ENCODE measurements at places on chromosomes 1 and 21. TPM values are rescaled to one million over a fixed set of nuclear protein-coding genes. Genes with fewer than 3 reads are reported as not detected.

FMO3 gene
- total RNA-seq, result not detected

LRRN2 gene
- 5.4 TPM for total RNA-seq

NUDT17 gene
- total RNA-seq, result 4.0 TPM

TNFRSF14 gene
- total RNA-seq, result 2.7 TPM

AIM2 gene
- 0.29 TPM for total RNA-seq

CHIA gene
- total RNA-seq, result not detected

CRYAA gene
- not detected for total RNA-seq

FAM167B gene
- 0.35 TPM for total RNA-seq

PLA2G2C gene
- total RNA-seq, result not detected

ANKRD45 gene
- total RNA-seq, result not detected

SELP gene
- not detected for total RNA-seq

MPL gene
- not detected for total RNA-seq

TRAF3IP3 gene
- total RNA-seq, result not detected

RORC gene
- not detected for total RNA-seq

CLDN19 gene
- total RNA-seq, result 1.2 TPM

CFHR2 gene
- not detected for total RNA-seq

UQCRHL gene
- 1.4 TPM for total RNA-seq

HSPB7 gene
- total RNA-seq, result not detected

BRINP2 gene
- 0.14 TPM for total RNA-seq

UBL4B gene
- not detected for total RNA-seq

EPHA10 gene
- total RNA-seq, result under 0.01 TPM

SPATA17 gene
- total RNA-seq, result 0.22 TPM

FCAMR gene
- not detected for total RNA-seq

CCDC185 gene
- total RNA-seq, result not detected

RAB25 gene
- total RNA-seq, result 47.5 TPM

ZSCAN20 gene
- total RNA-seq, result 4.0 TPM

PTPN14 gene
- total RNA-seq, result 39.4 TPM

SLC30A2 gene
- total RNA-seq, result not detected

PRDM16 gene
- total RNA-seq, result 0.06 TPM

GOLT1A gene
- total RNA-seq, result 1.7 TPM

LCE2C gene
- not detected for total RNA-seq

ZSWIM5 gene
- total RNA-seq, result 0.23 TPM

CFAP45 gene
- 0.46 TPM for total RNA-seq

PDC gene
- not detected for total RNA-seq

RHCE gene
- not detected for total RNA-seq

TRIM17 gene
- 10.4 TPM for total RNA-seq

IGSF5 gene
- 0.87 TPM for total RNA-seq

DSCAM gene
- total RNA-seq, result 0.06 TPM

MFAP2 gene
- total RNA-seq, result 42.2 TPM

CELA3B gene
- total RNA-seq, result not detected

NPR1 gene
- 0.92 TPM for total RNA-seq

PGLYRP3 gene
- total RNA-seq, result not detected

NBL1 gene
- 98.1 TPM for total RNA-seq

CELA3A gene
- not detected for total RNA-seq

SLAMF9 gene
- total RNA-seq, result not detected

HAO2 gene
- not detected for total RNA-seq

ATP6V1G3 gene
- total RNA-seq, result not detected

DISP3 gene
- 0.29 TPM for total RNA-seq

PERM1 gene
- not detected for total RNA-seq

HSD3B1 gene
- 0.07 TPM for total RNA-seq

EXO1 gene
- 30.2 TPM for total RNA-seq
